Motor neuron (in vitro differentiated cells): ENCODE measurements at places on chromosomes 16 and 17. TPM values are rescaled to one million over a fixed set of nuclear protein-coding genes. Genes with fewer than 3 reads are reported as not detected.
A peak's percentile ranks its signal among the peaks of the same experiment; 100 is the strongest.

DNA sequence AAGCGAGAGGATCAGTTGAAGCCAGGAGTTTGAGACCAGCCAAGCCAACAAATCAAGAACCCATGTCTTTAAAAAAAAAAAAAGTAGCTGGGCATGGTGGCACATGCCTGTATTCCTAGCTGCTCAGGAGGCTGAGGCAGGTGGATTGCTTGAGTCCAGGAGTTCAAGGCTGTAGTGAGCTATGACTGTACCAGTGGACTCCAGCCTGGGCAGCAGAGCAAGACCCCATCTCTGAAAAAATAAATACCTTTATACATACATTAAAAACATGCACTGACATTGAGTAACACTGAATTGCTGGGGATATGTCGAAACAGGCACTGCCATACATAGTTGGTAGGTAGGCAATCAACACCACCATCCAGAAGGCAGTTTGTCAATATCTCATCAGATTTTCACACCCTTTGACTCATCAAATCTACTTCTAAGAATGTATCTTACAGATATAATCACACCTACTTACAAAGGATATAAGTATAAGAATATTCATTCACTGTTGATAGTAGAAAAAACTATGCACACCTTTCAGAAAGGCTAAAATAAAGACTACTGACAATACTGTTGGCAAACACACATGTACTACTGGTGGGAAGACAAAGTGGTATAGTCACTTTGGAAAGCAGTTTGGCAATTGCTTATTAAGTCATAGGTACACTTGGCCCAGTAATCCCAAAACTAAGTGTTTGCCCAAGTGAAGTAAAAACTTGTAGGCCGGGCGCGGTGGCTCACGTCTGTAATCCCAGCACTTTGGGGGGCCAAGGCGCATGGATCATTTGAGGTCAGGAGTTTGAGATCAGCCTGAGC, 6.4 kb upstream of the CEP20 start:
- ATAC-seq: no peak

DNA sequence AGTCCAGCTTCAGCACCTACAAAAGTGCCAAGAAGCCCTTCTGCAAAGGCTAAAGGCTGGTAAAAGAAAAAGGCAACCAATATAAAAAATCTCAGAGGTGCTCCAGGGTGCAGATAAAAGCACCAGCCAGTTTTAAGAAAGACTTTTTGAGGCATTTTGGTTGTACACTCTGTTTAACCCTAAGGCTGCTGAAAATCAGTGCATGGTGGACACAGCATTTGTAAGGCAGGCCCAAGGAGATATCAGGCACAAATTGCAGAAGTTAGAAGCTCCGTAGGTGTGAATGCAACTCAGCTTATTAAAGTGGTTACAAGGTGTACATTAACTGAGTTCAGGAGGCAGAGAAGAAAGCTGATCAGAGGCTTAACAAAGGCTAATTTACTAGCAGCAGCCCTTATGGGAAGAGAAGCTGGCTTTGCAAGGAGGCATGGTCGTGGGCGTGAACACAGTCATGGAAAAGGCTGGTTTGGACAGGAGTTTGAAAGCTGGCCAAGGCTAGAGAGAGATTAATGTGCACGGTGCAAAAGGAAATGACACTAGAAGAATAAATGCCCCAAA, 21.1 kb downstream of the ACSM1 start:
- no peak for ATAC-seq

GRCh38 chr17:57944908-57945307, 10.3 kb downstream of the CUEDC1 start:
- peak; percentile 5 for ATAC-seq

DNA sequence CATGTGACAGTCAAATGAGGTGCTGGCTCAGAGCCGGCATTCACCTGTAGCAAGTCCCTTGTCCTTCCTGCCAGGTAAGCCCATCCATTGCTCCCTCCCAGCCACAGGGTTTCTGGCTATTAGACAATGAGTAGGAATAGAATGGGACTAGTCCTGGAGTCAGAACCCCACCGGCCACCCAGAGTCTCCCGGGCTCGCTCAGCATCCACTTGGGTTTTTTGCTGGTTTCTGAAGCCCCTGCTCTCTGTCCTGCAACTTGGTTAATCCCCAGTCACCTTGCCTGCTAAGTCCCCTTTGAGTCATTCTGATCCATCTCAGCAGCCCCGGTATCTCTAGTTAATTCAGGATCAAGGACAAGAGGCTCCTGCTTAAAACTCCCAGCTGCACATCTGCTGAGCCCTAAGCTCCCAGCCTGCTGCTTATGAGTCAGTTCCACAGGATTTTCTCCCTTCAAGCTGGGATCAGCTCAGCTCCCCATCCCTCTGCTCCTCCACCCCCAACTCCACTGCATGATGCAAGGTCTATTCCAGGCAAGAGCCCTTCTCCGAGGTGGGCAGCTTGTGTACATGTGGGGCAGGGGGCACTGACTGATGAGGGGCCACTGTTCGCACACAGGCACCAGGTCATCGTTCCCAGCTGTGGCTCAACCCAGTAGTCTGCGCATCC, 19.9 kb upstream of the MRPS23 start:
- peak; percentile 6 for ATAC-seq

- ATAC-seq: no peak
These were observed 45.8 kb downstream of the RND2 start for GRCh38 chr17:43070872-43071271.

Gene SMIM36
- not detected in 2 replicates for total RNA-seq

Gene GJD3
- total RNA-seq: 0.67 TPM in 1 of 2 replicates, not detected in the other
